ENCODE measurements at places on chromosomes 7 and 10.

DNA sequence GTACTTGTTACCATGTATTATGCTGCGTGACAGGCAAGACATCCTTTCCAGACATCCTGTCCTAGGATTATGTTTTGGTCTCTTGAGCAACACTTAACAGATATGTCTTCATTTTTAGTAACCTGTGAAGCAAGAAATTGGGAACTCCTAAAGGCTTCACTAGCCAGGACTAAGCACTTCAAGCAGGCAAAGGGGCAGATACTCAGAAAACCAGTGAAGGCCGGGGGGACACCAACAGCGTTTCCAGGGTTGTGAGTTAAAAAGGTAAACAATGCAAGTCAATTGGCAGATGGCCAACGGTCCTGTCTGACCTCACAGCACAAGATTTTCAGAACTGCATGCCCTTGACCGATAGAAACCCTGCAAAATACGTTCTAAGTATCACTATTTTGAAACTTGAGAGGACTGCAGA lies 77.6 kb upstream of the SFMBT2 start:
- no peak for DNase-seq

DNA sequence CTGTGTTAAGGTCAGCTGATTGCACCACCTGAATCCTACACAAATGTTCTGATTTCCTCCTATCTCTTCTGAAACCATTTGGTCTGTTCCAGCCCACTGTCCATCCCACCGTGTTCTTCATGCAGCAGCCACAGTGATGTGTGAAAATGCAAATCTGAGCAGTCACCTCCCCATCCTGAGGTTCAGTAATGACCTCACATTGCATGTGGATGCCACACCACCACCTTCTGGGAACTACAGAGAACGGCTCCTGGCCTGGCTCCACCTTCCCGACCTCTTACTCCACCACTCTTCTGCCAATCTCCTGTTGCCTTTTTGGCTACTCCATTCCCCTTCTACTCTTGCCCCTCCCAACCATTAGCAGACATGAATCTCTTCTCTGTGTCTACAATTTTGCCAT lies 244.4 kb downstream of the TNS3 start:
- no peak for DNase-seq

- DNase-seq, result no peak
Observed at GRCh38 chr10:59805014-59805413, 51.8 kb upstream of the MRLN start.

GRCh38 chr10:97060441-97061084 lies 125.2 kb downstream of the SLIT1 start:
- no peak for DNase-seq

DNA sequence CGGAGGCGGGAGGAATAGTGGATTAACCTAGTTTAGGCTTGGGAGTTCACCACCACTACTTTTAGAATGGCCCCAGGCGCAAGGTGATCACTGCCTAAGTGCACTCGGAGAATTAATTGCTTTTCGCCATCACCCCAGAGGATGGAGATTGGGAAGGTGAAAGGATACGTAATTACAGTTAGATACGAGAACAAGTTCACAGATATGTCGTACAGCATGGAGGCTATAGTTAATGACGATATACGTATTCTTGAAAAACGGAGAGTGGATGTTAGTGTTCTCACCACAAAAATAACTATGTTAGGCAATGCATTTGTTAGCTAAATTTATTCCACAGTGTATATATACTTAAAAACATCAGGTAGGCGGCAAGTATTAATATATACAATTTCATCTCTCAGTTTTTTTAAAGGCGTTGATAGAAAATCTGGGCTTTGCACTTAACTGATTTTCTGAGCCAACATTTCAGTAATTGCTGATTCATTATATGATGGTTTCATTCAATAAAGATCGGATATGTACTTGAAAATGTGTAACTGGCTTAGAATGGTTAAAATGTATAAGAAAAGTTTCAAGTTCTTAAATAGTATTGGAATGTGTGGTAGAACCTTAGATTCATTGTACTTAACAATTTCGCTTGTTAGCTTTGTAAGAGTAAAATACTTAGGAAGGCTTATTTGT lies 683 bp downstream of the CDC123 start:
- DNase-seq, result no peak

DNA sequence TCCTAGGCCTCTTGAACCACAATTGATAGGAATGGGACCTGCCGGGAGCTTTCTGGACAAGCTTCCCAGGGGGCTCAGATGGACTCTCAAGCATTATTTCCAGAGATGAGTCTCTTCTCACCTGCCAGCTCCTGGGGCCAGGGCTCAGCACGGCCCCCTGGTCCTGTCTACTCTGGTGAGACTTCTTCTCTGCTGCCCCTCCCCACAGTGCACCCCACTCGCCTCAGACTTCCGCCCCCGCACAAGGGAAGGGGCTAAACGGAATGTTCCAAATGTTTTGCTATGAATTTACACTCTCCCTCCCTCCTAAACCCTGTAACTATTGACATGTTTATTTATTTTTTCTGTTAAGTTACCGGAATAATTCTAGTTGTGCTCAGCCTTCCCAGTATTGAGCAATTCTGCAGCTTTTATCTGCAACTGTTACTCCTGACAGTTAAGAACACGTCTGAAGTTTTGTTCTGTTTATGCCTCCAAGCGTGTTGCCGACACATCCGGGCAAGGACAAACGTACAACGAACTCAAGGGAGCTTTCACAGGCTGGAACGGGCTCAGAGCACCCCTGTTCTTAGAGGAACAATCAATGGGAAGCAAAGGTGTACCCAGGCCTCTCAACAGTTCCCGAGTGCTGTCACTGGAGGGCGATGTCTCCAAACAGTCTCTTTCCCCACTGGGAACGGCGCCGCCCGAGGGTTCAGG lies 55.2 kb downstream of the FHIP2A start:
- DNase-seq, result peak; percentile 1

DNA sequence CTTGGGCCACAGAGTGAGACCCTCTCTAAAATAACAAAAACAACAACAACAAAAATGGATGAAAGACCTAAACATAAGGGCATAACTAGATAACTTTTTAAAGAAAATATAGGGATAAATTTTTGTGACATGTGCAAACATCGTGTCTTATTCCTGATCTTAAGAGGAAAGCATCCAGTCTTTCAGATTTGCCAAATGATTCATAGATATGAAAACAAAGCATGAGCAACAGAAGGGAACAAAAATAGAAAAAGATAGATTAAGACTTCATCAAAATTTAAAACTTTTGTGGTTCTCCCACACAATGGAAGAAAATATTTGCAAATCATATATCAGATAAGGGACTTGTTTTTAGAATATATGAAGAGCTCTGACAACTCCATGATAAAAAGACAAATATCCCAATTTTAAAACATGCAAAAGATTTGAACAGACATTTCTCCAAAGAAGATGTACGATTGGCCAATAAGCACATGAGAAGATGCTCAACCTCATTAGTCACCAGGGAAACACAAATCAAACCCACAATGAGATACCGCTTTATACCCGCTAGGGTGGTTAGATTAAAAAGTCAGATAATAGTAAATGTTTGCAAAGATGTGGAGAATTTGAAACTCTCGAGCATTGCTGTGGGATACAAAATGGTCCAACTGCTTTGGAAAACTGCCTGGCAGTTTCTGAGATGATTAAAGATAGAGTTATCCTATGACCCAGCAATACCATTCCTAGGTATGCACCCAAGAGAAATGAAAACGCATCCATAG lies 20.3 kb downstream of the PPIF start:
- DNase-seq, result no peak

DNA sequence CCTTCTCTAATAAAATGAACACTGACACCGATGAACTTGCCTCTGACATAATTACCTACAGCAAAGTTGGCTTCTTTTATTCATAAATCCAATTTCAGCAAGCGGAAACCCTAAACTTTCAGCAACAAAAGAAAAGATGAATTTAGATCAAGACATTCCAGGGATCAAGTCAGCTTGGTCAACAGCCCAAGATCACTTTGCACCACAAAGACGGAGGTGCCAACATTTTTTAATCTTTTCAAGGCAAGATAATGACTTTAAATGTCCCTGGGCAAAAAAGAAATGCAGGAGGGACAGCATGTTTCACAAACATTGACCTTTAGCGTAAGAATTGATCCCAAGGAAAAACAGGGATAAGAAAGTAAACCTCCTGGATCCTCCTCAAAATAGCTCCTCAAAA lies 636.9 kb downstream of the PARD3 start:
- DNase-seq, result no peak

DNA sequence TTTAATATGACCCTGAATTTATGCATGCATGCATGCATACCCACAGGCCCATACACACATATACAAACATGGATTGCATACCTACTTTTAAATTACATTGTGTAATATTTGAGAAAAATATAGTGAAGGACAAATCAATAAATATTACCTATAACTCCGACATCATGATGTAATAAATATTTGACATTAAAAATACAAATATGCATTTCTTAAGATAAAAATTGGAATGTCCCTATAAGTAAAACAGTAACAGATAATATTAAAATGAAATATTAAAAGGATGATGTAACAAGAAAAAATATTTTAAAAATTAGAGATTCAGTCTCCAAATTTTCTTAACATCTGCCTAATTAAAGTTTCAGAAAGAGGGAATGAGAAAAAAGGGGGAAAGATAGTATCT lies 433.0 kb downstream of the MDFIC start:
- no peak for DNase-seq

DNA sequence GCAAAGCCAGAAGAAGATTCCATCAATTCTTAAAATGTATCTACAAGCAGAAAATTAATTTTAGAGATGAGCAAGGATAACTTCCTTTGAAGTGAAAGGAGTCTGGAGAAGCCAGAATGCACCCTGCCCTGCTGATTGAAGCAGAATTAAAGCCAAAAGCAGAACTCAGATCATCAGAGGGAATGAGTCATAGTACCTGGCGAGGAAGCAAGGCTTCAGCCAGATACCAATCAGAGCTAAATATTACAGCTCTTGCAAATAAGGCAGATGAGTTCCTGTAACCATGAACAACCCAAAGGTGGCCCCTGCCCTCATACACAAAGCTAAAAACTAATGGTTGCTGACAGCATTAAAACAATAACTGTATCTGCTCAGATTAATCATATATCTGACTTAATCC lies 10.4 kb downstream of the HTR7 start:
- no peak for DNase-seq

DNA sequence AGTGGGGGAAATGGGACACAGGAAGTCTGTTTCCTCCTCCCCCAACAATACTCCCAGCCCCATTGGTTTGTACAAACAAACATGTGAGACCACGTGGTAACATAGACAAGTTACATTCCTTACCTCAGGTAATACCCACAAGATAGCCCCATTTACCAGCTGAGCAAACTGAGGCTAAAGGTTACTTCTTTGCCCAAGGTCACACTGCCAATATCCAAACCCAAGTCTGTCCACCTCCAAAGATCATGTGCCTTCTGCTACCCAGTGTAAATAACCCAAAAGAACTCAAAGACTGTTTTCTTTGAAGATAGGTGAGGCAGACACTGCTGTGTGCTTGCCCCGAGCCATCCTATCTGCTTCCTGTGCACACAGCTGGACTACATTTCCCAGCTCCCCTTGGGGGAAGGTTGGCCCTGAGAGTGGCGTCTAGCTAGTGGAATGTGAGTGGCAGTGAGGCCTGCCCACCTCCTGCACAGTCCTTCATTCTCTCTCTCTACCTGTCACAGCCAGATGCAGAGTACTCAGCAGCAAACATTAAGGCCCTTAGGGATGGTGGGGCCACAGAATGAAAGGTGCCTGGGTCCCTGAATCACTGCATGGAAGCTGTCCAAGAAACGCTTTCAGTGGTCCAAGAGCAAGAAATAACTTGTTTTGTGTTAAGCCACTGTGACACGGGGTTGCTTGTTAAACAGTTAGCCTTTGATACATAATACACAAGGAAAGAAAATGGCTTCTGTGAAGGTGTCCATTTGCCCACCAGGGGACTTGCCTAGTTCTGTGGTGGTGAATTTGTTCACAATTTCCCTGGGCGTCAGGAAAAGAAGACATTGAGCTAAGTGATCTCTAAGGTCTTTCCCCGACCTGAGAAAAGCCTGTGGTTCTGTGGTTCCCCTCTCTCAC lies 257.7 kb upstream of the NFE2L3 start:
- no peak for DNase-seq

DNA sequence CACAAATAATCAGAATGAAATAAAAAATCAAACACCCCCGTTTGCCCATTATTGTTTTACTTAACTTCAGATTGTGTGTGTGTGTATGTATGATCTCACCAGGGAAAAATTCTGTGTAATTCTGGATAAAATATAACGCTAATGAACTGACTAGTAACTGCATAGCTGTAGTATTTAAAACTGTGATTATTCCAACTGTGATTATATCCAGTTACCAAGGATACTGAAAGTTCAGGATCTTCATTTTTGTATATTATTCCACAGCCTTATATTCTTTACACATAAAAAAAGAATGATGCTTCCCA lies 2.9 kb downstream of the TWIST1 start:
- no peak for DNase-seq

- no peak for DNase-seq
Observed at GRCh38 chr10:132858121-132859081, 72.5 kb upstream of the NKX6-2 start.

DNA sequence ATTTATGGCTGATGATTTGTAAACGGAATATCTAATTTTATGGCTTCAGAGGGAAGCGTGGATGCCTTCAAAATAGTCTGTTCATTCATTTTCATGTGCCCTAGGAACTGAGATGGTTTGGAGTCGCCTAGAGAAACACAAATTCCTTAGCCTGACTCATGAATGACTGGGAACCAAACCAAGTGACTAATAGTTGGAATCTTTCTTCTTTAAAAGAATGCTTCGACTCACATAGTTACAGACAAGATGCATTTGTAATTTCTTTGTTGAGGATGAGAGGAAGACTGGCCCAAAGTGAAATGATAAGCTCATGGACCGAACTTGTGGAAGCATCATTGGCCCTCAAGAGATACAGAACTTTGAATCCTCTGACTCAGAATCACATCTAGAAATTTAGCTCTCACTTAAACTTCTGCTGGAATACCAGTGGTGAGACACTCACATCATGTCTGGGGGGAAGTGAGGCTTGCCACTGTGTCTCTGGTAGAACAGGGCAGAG lies 1107.2 kb downstream of the NRG3 start:
- DNase-seq, result no peak
